Hypothalamus (tissue), 51 donors: ENCODE measurements at places on chromosomes 1 and 21.
A peak's percentile ranks its signal among the peaks of the same experiment; 100 is the strongest.

DNA sequence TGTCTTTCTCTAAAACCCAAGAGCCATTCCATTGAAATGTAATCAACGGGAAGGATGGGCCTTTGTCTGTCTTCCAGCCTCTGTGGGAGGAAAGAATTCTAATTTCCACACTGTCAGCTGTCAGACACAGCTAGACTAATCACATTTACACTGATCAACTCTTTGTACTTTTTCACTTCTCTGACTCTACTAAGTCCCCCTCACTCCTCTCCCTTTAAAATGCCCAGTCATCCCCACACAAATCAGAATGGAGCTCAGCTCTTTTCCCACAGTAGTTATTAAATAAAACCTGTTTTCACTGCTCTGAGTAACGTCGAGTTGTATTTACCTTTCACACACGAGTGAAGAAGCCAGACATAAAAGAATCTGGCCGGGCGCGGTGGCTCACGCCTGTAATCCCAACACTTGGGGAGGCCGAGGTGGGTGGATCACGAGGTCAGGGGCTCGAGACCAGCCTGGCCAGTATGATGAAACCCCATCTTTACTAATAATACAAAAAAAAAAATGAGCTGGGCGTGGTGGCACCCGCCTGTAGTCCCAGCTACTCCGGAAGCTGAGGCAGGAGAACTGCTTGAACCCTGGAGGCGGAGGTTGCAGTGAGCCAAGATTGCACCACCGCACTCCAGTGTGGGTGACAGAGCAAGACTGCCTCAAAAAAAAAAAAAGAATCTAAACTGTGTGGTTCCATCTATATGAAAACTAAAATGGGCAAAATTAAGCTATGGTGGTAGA lies 13.3 kb downstream of the ZBTB8OS start:
- no peak for DNase-seq

GRCh38 chr1:153742411-153743142 lies 14.7 kb downstream of the INTS3 start:
- no peak for DNase-seq

GRCh38 chr1:87669674-87670073 lies 341.0 kb downstream of the LMO4 start:
- no peak for DNase-seq

DNA sequence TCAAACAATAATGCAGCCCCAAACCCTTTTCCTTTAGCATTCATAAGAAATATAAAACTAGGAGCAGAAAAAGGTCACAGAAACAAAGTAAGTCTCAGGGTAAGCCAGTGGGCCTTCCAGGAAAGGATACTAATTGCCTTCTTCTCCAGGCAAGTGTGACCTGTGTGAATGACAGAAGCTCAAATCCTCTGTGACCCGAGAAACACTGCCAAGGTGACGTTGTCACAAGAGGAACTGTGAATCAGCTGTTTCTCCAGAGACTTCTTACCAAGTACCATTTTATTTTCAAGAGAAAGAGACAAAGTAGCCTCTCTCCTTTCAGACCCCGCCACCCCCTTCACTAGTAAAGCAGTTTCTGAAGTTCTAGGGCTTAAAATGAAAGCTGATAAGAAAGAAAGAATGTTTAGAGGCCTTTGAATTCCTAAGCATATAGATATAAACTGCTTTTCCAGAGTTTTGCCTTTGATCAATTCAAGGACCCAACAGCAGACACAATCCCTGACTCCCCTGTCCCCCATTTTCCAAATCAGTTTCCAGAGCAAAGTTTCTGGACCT lies 155.6 kb downstream of the NUF2 start:
- DNase-seq = no peak

- no peak for DNase-seq
Observed at GRCh38 chr1:231020816-231021215, 19.2 kb downstream of the FAM89A start.

DNA sequence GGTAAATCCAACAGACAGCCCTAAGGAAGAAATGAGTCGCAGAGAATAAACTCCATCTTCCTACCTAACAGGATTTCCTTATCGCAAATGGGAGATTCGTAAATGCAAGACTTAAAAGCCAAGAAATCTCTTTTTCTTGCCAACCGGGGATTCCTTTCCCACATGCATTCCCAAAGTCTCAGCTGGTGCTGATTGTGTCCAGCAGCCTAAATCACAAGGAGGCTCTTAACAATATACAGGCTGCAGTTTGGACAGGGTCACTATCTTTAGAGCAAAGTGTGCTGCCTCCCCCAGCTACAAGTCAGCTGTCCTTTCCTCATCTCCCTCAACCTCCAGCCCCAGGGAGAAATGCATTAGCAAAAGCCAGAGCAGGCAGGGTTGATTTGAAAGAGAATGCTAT lies 189.8 kb upstream of the PLXNA2 start:
- no peak for DNase-seq

- DNase-seq = no peak
Observed at GRCh38 chr1:79396901-79397300, 390.4 kb upstream of the ADGRL4 start.

DNA sequence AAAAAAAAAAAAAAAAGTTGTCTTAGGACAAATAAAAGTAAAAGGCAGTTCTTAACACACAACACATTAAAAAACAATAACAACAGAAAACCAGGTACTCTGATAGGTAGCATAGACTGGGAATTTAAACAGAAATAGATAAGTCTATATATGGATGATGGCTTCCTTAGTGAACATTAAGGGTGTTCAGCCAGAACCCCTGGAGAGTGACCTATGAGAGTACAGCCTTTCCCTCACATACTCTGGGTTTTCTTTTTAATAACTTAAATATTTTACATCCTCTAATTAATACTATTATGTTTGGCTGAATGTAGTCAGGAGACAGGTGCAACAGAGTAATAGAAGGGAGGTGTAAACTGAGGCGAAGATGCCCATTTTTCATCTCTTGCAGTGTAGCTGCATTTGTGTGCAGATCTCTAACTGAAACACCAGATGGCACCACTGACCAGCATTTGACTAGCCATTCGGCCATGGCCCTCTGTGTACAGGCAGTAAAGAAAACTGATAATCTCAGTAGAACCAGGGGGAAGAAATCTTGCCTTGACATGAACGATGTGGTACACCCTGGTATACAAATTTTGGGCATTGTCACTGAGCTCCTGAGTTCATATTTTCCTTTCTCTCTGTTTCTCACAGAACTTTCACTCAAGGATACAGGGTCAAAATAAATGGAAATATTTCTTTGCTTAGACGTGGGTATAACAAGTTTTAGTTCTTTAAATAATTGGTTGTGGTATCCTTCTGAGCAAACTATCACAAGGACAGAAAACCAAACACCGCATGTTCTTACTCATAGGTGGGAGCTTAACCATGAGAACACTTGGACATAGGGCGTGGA lies 7.6 kb downstream of the TTF2 start:
- peak; percentile 18 for DNase-seq

DNA sequence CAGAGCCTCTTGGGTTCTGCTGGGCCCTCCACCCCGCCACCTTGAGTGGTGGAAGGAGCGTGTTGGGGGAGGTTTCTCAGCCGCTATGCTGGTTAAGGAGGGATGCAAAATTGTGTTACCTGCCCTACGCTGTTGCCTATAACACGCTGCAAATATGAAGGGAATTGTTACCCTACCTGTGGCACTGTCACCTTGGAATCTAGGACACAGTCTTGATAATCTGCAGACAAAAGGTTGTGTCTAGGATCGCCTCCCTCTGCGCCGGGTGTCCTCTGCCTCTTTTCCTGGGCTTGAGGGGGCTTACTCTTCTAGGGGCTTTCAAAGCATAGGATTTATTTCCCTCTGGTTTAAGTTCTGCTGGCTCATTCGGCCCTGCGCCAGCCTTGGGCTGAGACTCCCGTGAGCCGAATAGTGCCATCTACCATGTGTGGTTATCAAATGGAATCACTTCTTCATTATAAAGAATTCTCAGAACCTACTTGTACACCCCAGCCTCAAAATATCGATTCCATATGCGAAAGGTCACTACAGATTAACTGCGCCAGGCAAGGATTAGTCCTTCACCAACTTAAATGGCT lies 697 bp downstream of the SLC22A15 start:
- peak; percentile 19 for DNase-seq

DNA sequence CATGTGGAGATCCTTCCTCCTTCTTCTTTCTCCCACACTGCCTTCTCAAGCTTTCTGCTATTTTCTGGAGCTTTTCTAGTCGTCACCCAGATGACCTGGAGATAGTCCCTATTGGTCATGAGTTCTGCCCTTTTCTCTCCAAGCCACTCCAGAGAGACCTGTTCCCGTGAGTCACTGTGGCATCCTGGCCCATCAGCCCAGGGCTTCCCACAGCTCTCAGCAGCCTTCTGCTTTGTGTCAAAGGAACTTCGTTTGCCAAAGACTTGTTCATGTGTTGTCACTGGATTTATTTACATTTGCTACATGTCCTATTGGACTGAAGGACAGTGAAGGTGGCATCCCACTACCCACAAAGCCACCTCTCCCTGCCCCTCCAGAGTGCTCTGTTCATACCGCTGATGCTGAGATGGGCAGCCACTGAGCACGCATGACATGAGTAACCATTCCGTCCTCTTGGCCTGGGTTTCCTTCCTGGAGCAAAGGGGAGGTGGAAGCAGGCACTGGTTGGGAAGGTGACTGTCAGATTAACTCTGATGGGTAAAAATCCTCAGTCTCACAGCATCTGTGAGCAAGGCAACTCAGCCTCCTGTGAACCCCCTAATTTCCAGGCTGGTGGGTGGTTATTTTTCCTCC lies 119.2 kb downstream of the EDEM3 start:
- no peak for DNase-seq

DNA sequence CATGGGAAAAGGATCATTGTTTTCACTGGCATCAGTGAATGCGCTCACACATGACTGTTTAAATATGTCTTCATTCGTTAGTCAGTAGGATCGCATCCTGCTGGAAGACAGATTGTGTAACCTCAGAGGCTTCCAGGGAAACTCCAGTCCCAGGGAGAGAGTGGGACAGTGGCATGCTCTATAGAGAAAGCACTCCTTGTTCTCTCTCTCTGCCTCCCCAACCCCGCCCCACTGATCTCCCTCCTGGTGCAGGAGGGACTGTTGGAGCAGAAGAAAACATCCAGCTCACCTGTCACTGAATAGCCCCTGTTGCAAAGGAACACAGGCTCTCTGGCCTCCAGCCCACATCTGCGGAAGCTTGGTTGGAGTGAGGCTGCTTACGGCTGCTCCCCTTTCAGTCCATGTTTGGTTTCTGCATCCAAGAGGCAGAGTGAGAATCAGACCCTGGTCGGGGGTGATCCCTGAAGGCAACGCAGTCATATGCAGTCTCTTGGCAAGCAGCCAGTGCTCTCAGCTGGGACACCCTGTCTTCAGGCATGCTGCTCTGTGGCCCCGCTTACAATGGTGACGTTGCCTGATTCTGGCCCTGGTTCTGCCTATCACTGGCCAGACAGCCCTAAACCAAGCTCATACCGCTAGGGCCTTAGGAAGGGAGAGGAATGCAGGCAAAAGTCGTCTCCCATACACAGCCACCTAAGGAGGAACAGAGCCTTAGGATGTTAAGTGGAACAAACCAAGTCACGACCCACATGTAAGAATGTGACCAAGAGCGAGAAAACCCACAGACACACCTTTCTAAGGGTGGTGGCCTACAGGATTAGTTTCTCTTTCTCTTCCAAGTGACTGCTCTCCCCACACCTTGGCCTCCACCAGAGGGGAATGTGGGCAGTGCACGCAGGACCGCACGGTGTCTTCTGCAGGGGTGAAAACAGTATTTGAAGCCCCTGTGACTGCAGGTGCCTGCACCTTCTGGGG lies 39.7 kb downstream of the BACE2 start:
- peak; percentile 16 for DNase-seq

GRCh38 chr1:232340446-232340845 lies 289.5 kb downstream of the SIPA1L2 start:
- no peak for DNase-seq

GRCh38 chr1:103514920-103515503 lies 10.5 kb upstream of the RNPC3 start:
- no peak for DNase-seq

DNA sequence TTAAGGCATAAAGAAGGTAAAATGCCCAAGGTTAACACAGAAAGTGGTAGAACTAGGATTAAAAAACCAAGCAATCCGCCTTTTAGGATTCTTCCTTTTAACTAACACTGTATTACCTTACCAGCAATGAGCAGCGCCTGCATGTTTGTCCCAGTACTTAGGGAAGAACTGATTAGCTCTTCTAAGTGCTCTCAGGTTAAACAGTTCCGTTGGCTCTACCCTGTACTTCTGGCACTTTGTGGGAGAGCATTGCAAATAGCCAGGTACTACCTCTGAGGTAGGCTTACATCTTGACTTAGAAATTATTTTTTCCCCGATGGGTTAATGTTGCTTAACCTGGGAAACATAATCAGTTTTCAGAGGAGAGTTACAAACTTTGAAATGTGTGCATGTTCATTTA lies 21.5 kb downstream of the DHX9 start:
- DNase-seq = no peak

GRCh38 chr1:14884614-14885175 lies 268.9 kb upstream of the TMEM51 start:
- no peak for DNase-seq
